ENCODE measurements at places on chromosomes 16 and 17. TPM values are rescaled to one million over a fixed set of nuclear protein-coding genes. Genes with fewer than 3 reads are reported as not detected.

DNA sequence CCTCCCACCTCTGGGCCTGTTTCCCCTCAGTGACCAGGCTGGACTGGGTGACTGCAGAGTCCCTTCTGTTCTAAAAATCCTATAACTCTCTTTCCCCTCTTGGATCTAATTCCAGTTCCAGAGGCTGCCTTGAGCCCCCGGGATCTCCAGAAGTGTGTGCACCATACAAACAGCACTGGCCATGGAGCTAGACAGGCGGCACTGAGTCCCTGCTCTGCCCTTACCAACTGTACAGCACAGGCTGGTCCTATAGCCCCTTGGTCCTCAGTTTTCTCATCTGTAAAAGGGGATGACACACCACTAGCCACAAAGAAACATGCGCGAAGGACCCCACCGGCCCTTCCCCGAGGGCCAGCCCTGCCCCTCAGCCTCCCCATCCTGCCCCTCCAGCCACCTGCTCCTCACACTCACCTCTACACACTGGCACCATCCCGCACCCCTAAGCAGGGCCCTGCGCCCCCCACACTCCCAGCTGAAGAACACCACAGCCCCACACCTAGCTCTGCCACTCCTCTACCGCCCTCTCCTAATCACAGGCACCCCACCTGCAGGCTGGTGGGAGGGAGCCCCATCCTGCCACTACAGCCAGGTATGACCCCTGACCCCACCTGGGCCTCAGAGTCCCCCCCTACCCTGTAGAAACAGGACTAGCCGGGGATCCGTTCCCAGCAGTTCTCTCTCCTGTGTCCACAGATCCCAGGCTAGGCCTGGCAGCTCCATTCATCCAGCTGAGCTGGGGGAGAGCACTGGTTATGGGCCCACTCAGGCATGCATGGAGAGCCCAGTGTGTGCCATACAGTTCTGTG lies 913 bp upstream of the KRT16 start:
- no peak for DNase-seq

- no peak for DNase-seq
Observed at GRCh38 chr16:74738113-74738541, 36.5 kb downstream of the FA2H start.

- no peak for DNase-seq
Observed at GRCh38 chr16:55908641-55909040, 33.5 kb upstream of the CES5A start.

- DNase-seq = peak; percentile 66
Observed at GRCh38 chr17:64081802-64082799, 47.8 kb downstream of the ERN1 start.

DNA sequence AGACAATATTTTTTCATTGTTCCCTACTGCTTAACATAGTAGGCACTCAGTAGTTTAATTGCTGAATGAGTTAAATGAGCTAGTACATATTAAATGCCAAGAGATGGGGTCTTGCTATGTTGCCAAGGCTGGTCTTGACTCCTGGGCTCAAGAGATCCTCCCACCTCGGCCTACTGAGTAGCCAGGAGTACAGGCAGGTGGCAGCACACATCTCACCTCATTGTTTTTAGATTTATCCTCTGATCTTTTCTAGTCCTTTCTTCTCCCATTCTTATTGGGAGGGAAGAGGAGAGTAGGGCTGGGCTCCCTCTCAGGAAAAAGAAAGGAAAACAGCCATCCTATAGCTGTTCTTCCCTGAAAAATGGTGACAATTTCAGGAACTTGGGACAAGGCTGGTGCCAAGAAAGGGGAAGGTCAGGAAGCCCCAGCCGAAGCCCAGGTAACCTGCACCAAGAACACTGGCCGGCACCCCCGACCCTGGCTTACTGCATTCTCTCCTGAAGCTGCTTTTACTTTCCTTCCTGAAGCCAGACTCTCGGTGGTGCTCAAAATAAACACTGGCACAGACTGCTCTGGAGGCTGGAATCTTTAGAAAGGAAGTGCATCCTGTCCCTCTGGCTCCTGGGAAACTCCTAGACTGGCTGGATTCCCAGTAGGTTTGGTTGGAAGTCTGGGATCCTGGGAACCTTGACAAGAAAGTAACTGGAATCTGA lies 2.7 kb downstream of the TNFAIP1 start:
- no peak for DNase-seq

DNA sequence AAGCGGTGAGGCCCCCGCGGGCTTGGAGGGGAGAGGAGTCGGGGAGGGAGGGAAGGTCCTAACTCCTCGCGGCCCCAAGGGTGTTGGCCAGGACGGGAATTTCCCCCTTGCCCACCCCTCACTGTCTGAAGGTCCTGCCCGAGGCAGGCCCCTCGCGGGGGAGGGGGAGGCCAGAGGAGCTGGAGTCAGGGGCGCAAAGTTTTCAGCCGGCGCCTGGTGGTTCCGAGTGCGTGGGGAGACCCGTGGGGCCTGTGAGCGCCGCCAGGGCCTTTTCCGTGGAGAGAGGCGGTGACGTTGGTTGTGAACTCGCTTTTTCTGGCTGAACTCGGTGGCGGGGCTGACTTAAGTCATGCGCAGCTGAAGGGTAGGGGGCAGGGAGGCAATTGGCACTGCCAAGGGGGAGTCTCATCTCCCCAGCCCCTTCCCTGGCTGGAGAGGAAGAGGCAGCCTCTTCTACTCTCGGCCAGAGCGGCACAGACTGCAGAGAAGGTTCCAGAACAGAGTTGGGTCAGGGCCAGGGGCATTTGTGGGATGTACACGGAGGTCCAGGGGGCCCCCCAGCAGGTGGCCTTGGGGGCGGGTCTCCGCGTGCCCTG lies 1.5 kb downstream of the CACNA1H start:
- DNase-seq = no peak

GRCh38 chr17:28896884-28897768 lies at the start of gene FLOT2:
Gene FLOT2 (minus strand): TSS chr17:28897733. CDS start chr17:28897574, 159 bp downstream.
- DNase-seq = no peak

GRCh38 chr16:17468611-17469010 lies 2.1 kb downstream of the XYLT1 start:
- no peak for DNase-seq

- no peak for DNase-seq
Observed at GRCh38 chr16:89873972-89874689, 739 bp downstream of the TCF25 start.

- DNase-seq = no peak
Observed at GRCh38 chr16:48409839-48410632, 24.8 kb upstream of the SIAH1 start.

DNA sequence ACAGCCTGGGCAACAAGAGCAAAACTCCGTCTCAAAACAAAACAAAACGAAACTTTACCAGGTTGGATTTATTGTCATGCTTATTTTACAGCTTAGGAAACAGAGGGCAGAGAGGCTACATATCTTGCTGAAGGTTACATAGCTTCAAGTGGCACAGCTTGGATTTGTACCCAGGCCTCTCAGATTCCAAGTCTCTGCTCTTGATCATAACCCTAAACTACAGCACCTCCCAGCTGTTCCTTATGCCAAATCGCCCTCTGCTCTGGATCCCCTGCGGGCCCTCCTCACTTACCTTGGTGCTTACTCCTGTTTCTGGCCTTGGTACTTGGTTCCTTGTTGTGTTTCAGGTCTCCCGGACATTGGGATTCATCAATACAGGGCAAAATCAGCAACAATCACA lies 11.7 kb upstream of the CUEDC1 start:
- DNase-seq = no peak

DNA sequence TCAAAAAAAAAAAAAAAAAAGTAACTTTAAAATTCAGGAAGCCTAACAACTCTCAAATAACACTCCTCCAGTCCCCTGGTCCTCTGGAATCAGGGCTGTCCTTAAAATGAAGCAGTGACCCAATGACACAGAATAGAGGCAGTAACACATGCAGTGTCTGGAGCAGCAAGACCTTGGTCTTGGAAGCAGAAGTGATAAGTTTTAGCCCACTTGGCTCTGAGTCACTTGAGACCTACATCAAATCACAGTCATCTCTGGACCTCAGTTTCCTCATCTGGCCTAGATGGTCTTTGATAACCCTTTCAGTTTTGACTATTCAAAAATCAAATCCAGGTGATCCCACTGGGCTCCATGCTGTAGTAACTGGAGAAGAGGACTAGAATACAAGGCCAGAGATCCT lies 39.0 kb downstream of the LYRM1 start:
- no peak for DNase-seq

GRCh38 chr16:28982949-28983348 lies 1.9 kb upstream of the LAT start:
- no peak for DNase-seq

DNA sequence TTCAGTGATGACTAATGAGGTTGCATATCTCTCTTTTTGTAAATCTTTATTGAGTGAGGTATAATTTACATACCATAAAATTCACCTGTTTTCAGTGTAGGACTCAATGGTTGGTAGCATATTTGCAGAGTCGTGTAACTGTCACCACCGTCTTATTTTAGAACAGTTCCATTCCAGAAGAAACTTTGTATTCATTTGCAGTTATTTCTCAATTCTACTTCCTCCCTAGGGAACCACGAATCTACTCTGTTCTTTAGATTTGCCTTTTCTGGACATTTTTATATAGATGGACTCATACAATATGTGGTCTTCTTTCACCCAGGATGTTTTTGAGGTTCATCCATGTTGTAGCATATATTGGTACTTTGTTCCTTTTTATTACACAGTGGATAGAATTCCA lies 3.7 kb downstream of the FTO start:
- no peak for DNase-seq

DNA sequence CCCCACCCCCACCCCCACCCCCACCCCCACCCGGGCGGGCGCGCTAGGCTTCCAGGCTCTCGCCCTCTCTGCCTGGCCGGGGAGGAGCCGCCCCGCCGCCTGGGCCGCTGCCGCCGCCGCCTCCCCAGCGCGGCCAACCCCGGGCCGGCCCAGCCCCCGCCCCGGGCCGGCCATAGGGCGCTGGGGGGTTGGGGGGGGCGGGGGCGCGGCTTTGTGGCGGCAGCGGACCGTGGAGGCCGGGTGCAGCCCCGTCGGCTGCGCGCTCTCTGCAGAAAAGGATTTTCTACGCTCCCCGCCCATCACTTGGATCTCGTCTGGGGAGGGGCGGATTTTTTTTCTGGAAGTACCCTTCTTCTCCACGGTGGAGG lies 230.9 kb downstream of the MRTFB start:
- no peak for DNase-seq

GRCh38 chr17:76599694-76600460 lies 14.2 kb upstream of the ST6GALNAC2 start:
- no peak for DNase-seq

DNA sequence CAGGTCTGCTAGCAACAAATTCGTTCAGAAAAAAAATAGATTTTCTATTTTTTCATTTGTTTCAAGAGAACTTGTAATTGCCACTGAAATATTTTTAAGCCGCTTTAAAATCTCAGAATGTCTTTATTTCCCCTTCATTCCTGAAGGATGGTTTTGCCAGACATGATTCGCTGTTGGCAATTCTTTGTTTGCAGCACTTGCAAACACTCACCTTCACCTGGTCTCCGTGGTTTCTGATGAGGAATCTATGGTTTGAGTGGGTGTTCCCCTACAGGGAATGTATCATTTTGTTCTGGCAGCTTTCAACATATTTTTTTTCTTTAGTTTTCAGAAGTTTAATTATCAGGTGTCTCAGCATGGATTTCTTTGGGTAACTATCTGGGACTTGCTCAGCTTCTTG lies 36.3 kb upstream of the CBX4 start:
- DNase-seq = no peak

- no peak for DNase-seq
Observed at GRCh38 chr17:7383742-7384488, 3.0 kb downstream of the TNK1 start.

DNA sequence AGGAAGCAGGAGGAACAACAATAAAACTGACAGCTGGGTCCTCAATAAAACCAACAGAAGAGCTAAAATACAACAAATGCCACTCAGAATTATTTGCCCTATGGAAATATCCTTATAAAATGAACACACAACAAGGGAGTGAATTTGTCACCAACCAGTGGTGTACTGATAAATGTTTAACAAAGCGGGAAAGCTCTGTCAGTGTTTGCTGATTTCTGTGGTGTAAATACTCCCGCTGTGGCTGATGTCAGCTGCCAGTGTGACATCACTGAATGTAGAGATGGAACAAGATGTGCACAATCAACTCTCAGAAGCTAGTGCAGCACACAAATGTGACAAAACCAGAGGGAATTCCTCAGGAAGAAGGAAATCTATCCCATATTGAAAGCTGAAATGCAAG lies 51.9 kb downstream of the CDYL2 start:
- DNase-seq = no peak

DNA sequence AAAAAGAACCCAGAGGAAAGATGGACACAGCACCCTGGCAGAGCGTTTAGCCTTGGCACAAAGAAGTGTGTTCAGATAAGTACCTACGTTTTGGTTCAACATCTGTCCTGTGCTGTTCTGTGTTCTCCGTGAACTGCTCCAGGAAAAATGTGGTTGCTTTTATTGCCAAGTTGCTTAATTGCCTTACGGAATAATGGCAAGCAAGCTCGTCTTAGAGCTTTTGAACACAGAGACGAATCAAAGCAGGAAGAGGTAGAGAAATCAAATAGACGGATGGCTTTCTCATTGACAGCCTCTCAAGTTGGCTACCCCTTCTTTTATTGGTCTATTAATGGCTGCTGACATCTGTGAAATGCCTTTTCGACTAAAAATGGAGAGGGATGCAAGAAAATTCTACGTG lies 911.1 kb upstream of the EEF2KMT start:
- DNase-seq = no peak

- no peak for DNase-seq
Observed at GRCh38 chr16:55540221-55540620, 26.3 kb upstream of the CAPNS2 start.

GRCh38 chr17:57313097-57313835 lies 56.9 kb downstream of the MSI2 start:
- DNase-seq = no peak

GRCh38 chr17:73693071-73693470 lies 48.8 kb upstream of the SDK2 start:
- no peak for DNase-seq

GRCh38 chr16:57740423-57741071 lies 5.0 kb downstream of the KATNB1 start:
- DNase-seq = no peak

DNA sequence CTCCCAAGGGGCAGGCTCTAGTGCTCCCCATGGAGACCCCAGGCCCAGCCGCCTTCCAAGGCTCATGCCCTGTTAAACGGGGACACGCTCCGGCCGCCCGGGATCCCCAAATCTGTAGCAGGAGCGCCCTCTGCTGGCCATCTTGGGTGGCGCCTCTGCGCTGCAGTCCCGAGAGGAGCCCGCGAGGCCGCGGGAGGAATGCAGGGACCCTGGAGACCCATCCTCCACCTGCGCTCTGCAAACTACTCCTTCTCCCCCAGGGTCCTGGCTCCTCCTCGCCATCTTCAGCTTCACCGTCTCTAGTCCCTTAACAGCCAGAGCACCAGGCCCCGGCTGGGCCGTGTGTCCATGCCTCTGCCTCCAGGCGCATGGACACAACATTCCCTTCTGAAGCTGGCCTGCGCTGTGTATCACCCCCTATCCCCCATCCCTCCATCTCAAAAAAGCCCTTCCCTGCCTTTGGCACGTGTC lies 23.6 kb upstream of the KRT17 start:
- DNase-seq = no peak

GRCh38 chr17:69729944-69730343 lies 315.4 kb downstream of the MAP2K6 start:
- DNase-seq = no peak

- no peak for DNase-seq
Observed at GRCh38 chr17:77880711-77881450, 77.6 kb upstream of the TNRC6C start.

The NPIPA7 gene
- 9.4 TPM for total RNA-seq

The ADAM11 gene
- 0.21 TPM for total RNA-seq

The TERB1 gene
- total RNA-seq = 0.27 TPM

The ASIC2 gene
- total RNA-seq = 0.25 TPM

The GDPD3 gene
- 0.50 TPM for total RNA-seq

The FBXL16 gene
- total RNA-seq = 0.82 TPM

The CTRB2 gene
- not detected for total RNA-seq

The PDILT gene
- total RNA-seq = not detected

The C16orf96 gene
- total RNA-seq = not detected

The TNRC6C gene
- 5.3 TPM for total RNA-seq
